ENCODE measurements at places on chromosomes 6 and 20.
A peak's percentile ranks its signal among the peaks of the same experiment; 100 is the strongest.

- DNase-seq: no peak
These were observed 60.4 kb downstream of the COL19A1 start for GRCh38 chr6:69926745-69927144.

DNA sequence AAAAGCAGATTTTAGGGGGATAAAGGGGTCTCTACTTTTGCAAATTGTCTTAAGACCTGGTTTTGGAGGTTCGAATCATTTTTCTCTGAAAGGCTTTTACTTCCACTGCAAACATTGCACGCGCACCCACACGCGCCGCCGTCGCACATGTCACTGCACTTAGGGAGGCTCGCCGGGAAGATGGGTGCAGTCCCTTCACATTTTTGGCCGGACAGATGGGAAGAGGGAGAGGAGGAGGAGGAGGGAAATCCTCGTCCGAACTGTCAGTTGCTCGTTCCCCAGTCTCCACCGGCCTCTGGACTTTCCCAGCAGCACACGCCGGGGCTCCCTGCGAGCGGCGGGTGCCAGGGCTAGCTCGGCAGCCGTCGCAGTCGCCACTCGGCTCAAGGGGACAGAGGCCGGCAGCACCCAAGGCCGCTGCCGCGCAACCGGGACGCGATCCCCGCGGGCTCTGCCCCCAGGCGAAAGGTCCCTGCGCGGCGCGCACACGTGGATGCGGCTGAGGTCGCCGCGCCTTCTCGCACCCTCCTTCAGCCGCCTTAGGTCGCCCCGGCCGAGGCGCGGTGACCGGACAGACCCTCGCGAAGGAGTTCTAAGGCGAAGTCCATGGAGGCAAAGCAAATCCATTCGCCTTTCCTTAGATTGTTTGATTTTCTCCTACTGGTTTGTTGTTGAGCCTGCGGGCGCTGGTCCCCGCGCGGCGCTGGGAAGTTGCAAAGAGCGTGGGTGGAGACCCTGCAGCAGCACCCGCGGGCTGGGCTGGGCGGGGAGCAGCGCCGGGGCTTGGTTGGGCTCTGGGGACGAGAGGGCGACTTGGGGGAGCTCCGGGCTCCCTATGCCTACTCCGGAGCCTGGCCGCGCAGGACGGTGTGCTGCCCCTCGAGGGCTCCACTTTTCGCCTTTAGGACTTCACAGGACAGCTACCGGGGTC is 1.2 kb downstream of the MYB start:
- DNase-seq: peak; percentile 47

DNA sequence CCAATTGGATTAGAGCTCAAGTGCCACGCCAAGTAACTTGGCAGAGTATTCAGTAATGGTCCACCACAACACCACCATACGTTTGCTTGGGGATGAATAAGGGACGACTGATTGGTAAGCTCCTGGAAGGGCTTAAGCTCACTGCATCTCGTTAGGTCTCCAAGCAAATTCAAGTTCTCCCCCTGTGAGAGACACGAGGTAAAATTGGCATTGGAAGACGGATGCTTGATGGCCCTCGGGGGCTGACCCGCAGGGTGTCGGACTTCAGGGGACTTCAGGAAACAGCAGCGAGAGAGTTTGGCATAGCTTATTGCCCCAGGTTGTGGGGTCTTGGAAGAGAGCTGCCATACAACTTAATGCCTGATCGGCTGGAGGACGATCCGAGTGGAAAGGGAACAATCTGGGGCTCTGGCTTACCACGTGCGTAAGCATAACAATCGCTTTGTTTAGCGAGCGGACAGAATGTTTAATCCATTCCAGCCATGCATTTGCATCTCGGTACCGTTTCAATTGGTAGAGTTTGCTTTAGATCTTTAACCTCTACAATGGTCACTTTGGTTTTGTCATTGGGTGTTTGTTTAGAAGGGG is 4.8 kb upstream of the ZNFX1 start:
- no peak for DNase-seq

- no peak for DNase-seq
These were observed 2.5 kb upstream of the POU5F1 start for GRCh38 chr6:31172973-31173384.

DNA sequence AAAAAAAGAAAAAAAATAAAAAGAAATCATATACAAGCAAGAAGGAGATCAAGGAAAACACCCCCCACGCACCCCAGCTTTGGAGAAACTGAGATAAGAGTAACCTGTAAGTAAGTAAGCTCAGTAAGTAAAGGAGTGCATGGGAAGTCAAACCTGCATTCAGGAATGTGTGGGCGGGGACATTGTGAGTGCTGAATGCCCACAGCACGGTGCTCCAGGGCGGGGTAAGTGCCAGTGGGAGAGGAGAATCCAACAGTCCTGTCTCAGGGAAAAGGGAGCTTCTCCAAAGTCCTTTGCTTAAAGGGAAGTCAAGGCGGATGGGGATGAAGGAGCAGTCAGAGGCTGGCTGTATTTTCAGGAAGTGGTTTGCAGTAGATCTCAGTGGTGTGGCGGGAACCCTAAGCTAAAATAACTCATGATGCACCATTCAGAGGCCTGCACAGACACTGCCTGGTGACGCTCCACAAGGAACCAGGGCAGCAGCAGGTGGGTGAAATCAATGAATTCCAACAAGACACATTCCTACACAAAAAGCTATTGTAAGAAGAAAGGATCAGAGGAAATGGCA is 368.0 kb downstream of the QKI start:
- no peak for DNase-seq

- DNase-seq: no peak
These were observed 366.1 kb downstream of the UTRN start for GRCh38 chr6:144651234-144651633.

GRCh38 chr20:15654208-15654649 is 919.0 kb downstream of the KIF16B start:
- peak; percentile 29 for DNase-seq

GRCh38 chr6:34246563-34247391 is 2.0 kb downstream of the SMIM29 start:
- no peak for DNase-seq

DNA sequence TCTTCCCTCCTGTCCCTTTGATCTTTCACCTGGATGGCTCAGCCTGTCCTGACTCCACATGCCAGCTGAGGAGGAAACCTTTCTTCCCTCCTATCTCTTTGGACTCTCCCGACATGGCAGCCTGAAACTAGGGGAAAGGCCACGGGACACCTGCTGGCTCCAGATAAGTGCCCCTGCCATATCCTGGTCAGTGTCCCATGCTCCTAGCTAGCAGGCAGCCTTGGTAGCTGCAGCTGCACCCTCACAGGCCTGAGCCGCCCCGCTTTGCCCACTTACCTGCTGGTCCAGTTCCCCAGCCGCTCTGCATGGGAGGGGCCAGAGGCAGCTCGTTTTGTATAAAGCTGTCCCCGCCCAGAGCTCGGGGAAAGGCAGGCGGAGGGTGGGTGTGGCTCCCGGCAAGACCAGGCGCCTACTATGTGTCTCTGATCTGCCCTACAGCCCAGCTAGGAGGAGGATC is 7.4 kb upstream of the SLC52A3 start:
- DNase-seq: no peak

DNA sequence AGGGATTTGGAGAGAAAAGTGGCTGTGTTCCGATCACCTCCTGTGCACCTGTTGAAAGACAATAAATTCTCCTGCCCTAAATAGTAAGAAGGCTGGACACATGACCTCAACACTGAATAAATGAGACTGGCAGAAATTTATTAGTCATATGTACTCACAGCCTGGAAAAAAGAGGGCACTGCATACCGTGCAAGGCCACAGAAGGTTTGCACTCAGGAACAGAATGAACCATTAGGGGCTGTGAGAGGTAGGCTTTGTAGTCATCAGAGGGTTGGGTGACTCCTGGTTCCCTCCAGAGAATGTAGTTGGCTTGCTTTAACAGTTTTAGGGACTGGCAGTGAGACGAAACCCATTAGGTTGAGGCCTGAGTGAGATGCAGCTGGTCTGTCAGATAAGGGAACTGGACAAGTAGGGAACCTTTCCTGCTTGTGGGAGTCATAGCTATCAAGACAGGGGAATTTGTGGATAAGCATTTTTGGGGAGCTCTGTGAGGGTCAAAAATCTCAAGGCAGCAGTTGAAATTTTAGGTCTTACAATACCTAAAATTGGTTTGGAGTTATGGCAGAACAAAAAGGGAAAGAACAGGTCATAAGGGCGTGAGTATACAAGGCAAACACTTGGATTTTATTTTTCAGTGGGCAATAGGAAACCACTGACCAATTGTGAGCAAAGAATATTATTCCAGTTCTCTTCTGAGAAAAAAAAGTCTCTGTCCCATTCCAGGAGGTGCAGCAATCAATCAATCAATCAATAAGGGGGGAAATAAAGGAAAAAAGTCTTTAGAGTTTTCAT is 67.9 kb upstream of the BTN3A2 start:
- DNase-seq: no peak

GRCh38 chr20:38249536-38250310 is 10.8 kb downstream of the KIAA1755 start:
- DNase-seq: no peak

DNA sequence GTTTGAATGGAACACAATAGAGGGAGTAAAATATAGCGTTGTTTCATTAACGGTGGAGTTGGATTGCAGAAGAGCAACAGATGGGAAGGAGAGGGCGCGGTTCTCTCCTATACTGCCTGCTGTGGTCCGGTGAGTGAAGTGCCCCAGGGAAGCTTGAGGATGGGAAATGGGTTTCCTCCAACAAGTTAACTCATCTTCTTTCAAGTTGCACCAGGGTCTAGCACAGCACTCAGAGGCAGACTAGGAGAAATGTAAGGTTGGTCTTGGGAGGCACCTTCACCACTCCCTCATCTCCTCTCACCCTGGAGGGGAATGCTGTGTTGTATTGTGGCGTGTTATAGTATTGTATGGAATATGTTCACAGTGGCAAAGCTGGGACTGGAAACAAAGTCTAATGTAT is 96.9 kb upstream of the SLC24A3 start:
- DNase-seq: no peak

GRCh38 chr20:10504994-10505730 is 70.1 kb downstream of the SLX4IP start:
- DNase-seq: no peak

DNA sequence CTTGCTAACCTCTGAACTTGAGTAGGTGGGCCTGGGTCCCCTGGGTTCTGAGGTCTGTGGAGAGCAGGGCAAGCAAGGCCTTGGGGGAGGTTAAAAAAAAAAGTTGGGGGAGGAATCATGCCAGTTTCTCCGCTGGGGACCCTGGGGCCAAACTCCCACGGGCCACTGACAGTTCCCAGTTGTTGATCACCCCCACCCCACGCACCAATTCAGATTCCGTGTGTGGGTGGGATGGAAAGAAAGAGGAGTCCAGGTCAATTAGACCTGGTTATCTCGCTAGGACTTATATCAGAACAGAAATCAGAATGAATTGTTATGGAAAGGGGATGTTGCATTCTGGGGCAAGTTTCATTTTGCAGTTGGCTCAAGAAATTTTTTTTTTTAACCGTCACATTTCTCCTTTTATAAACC is 46.7 kb upstream of the SUPT3H start:
- DNase-seq: no peak

DNA sequence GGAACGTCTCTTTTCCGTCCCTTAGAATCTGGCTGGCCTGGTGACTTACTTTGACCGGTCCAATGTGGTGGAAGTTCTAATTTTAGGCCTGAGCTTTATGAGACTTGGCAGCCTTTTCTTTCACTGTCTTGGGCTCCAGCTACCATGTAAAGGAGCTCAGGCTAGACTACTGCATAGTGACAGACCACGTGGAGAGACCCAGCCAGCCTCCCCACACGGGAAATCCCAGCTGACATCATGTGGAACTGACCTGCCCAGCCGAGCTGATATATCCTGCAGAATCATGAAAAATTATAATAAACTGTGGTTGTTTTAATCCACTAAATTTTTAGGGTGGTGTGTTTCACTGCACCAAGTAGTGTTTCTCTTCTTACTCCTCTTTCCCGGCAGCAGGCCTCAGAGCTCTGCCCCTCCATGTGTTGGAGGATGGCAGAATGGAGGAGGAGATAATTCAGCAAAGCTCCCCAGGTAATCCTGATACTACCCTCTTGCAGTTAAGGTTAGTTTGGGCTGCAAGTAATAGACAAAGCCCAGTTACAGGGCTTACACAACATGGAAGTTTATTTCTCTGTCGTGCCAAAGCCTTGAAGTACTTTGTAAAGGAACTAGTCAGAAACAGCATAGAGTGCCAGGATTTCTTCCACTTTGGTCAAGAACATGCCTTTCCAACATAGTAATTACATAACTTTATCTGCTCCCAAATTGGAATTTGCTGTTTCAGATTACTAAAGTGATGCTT is 87.5 kb downstream of the SH3BGRL2 start:
- no peak for DNase-seq
